Stimulated activated CD8-positive, alpha-beta memory T cell treated with anti-CD3 and anti-CD28 coated beads, Interleukin-7, amount 100 ng/mL, for 1 hour (primary cell): ENCODE measurements at places on chromosomes 11 and 22.

GRCh38 chr11:22930816-22931594 is 70.7 kb upstream of the CCDC179 start:
- DNase-seq, result no peak

DNA sequence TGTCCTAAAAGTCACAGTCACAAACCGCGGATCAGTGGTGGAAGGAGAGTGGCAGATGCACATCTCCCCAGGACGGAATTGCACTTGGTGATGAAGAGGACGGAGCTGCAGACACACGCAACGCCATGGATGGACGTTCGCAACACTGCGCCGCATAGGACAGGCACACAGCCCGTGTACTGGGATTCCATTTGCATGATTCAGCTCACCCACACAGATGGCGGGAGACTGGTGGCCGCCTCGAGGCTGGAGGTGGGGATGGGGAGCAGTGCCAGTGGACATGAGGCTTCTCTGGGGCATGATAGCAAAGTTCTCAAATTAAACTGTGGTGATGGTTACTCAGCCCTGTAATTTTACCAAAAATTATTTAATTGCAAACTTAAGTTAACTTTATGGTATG is 37.4 kb downstream of the DUSP8 start:
- DNase-seq, result no peak

GRCh38 chr11:67505605-67506396 is 638 bp upstream of the PITPNM1 start:
- DNase-seq, result peak; percentile 73

- no peak for DNase-seq
These were observed 28.2 kb upstream of the TOLLIP start for GRCh38 chr11:1337647-1338007.

GRCh38 chr11:3616721-3617460 is 24.9 kb downstream of the ART5 start:
- no peak for DNase-seq

- DNase-seq, result no peak
These were observed 22.5 kb downstream of the FADS3 start for GRCh38 chr11:61868571-61869428.

- DNase-seq, result no peak
These were observed 11.7 kb upstream of the C1QTNF4 start for GRCh38 chr11:47605921-47606320.

GRCh38 chr11:97225794-97226193 is 836.0 kb downstream of the JRKL start:
- DNase-seq, result no peak

GRCh38 chr11:65415499-65416340 is 6.9 kb upstream of the NEAT1 start:
- DNase-seq, result no peak

GRCh38 chr11:3954448-3955298 is 99.2 kb downstream of the STIM1 start:
- DNase-seq, result no peak

GRCh38 chr11:7031471-7031871 is 11.2 kb downstream of the NLRP14 start:
- no peak for DNase-seq

- no peak for DNase-seq
These were observed 45.0 kb downstream of the CWC15 start for GRCh38 chr11:94928117-94928990.

- DNase-seq, result no peak
These were observed 1.8 kb downstream of the ARHGAP1 start for GRCh38 chr11:46698597-46698996.

DNA sequence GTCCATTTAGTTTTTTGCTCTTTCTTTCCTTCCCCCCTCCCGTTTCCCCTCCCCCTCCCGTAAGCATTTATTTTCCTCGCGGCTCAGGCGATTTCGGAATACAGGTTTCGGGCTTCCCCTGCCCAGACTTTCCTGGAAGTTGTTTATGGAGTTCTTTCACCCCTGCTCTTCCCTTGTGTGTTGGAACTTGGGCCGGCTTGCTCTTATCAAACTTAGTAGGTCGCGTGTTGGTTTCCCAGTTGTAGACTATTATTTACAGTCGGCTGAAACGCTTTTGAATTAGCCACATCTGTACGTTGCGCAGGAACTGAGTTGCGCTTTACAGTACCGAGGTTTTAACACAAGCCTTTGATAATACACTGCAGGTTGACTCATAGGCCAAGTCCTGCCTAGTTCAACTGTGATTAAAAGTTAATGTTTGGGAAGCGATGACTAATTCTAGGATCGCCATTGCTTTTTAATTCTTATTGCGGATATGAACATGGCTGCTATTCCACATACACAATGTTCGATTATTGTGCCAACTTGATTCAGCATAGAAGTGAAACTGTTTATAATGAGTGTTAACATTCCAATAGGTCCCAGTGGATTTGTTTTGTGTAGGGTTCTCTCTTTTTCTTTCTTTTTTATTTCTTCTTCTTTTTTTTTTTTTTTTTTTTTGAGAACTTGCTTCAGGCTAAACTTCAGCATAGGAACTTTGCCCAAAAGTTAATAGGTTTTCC is 1.7 kb downstream of the YAP1 start:
- DNase-seq, result no peak

DNA sequence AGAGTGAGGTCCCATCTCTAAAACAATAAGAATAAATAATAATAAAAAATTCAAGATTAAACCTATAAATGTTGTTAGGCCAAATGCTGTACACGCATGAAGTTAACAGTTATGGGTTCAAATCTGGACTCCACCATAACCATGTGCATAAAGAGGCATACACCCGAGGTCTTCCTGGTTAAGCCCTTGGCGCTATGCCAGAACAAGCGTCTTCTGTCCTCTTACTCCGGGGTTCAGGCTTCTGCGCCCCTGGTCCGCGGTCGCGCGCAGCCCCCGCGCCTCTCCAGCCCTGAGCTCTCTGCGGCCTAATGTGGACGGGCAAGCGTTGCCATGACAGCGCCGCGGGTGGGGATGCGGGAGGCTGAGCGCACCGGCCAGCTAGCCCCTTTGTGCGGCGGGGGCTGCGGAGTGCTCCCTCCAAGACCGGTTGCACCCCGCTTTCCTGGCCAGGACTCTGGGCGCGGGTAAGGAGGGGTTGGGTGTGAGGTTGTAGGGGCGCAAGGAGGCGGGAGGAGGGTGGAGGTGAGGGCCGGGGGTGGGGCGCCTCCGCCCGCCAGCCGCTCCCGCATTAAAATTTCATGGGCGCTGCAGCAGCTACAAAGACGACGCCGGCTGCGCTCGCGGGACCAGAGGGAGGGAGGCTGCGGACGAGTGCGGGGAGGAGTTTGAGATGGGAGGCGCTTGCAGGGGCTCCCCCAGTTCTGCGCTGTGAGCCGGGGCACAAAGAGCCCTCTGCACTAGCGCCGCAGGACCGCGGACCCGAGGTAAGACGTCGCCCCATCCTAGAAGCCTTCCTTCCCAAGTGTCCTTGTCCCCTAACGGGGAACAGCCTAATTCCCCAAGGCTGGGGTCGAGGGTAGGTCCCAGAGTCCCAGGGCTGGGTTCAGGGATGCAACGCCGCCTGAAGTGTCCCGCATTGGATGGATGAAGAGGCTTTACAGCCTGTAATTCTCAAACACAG is at the start of gene MIAT:
TSS of gene MIAT (plus strand) at position 698 of the 961 bp plus-strand sequence.
- DNase-seq, result peak; percentile 51

DNA sequence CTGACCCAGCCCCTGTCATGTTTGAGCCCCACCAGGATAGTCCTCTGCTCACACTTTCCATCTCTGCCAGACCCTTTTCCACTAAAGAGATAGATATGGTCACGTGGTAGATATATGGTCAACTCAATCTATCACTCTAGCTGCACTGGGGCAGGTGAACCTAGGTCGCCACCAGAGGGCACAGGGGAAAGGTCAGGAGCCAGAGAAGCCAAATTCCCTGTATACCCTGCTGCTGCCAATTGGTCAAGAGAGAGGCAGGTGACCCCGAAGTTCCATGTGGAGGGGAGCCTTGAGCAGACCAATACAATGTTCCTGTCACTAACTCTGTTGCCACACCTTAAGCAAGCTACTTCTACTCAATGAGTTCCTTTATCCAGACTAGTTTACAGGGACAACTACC is 101.1 kb upstream of the GALNT18 start:
- DNase-seq, result no peak

GRCh38 chr22:47572443-47572842 is 810.0 kb downstream of the TBC1D22A start:
- no peak for DNase-seq

- peak; percentile 8 for DNase-seq
These were observed 57.9 kb downstream of the TRIM29 start for GRCh38 chr11:120079750-120080610.

DNA sequence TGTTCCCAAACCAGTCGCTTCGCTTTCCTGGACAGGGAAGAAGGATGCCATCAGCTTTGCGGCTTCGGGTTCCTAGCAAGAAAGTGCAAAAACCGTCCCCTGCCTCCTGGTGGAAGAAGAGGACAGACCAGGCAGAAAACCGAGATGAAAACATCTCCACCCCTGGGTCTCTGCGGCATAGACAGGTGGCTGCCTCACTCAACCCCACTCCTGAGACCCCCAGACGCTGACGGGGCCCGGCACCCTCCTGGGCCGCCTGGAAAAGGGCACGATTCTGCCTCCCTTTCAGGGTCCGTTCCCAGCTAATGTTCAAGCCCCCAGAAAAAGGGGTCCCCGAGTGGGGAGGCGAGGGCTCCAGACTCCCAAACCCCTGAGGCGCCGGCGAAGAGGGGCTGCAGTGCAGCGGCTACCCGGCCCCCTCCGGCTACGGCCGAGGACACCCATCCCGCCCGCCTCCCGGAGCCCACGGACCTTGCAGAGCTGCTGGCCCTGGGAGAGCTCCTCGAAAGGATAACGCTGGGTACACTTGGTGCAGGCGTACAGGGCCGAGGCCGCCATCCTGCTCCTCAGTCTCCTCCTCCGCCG is 569 bp downstream of the FAM76B start:
- no peak for DNase-seq

DNA sequence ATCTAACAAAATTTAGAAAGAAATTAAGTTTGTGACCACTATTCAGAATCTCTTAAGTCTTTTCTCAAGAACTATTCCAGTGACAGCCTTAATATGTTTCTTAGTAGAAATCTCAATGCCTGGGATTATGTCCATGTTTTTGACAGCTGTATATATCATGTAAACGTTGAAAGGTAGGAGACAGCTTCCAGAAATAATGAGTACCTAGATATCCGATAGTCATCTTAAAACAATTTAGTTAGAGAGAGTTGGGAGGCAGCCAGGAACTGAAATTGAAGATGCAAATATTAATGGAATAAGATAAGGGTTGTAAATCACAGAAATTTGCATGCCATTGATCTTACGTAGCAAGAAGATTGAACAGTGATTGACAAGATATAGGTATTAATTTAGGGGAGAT is 955.2 kb downstream of the JRKL start:
- no peak for DNase-seq

- DNase-seq, result no peak
These were observed 7.6 kb downstream of the WNT7B start for GRCh38 chr22:45969414-45969799.
